ENCODE measurements at places on chromosomes 5 and 9.

DNA sequence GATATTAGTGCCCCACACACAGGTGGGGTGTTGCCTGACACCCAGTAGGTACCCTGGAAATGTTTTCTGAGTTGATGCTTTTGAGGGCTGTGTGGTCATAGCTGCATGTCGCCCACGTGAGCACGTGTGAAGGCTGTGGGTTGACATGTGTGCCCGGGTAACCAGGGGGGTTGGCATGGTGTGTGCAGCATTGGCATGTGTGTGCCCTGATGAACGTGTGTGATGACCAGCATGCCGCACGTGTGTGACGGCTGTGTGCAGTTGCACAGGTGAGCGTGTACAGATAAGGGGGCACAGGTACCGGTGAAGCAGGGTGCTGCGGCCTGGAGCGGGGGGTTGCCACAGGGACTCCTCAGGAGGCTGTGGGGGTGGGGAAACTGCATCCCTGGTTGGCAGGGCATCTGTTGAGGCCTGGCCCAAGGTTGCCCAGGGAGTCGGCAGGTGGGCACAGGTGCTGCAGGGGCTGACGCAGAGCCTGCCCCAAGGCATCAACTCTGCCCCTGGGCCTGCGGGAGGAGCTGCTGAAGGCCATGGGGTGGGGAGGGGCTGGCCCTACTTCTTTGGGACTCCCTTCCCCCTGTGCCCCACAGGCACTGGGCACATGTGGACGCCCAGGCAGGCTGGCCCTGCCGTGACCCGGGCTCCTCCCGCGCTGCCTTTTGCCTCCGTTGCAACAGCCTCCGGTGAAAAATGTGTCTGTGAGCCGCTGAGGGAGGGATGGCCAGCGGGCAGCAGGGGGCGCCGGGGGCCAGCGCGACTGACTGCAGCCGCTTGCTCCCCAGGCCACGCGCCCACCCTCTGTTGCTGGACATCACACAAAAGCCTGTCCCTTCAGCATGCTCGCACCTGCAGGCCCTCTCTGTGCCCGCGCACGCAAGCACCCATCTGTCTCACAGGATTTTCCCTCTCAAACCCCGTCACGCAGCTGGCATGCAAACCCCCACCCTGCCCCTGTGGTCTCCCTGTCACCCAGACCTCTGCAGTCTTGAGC is 2.2 kb downstream of the UNC5A start:
- no peak for DNase-seq

- no peak for DNase-seq
Observed at GRCh38 chr5:61435368-61435767, 103.3 kb downstream of the ZSWIM6 start.

DNA sequence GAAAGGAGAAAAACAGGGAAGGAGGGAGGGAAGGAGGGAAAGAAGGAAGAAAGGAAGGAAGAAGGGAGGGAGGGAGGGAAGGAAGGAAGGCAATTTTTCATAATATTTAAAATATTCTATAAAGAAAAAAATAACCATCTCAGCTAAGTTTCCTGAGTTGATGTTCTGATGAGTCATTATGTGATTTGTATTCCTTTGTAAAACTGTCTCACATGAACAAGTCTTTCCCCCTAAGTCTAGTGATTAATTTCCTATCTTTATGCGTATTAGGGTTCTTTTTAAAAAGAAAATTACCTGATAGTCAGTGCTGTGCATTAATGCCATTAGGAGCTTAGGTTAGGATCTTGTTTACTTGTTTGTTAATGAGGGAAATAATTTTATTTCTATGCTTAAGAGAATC is 94.1 kb downstream of the RASEF start:
- no peak for DNase-seq

- no peak for DNase-seq
Observed at GRCh38 chr5:2399804-2400203, 351.7 kb downstream of the IRX2 start.

DNA sequence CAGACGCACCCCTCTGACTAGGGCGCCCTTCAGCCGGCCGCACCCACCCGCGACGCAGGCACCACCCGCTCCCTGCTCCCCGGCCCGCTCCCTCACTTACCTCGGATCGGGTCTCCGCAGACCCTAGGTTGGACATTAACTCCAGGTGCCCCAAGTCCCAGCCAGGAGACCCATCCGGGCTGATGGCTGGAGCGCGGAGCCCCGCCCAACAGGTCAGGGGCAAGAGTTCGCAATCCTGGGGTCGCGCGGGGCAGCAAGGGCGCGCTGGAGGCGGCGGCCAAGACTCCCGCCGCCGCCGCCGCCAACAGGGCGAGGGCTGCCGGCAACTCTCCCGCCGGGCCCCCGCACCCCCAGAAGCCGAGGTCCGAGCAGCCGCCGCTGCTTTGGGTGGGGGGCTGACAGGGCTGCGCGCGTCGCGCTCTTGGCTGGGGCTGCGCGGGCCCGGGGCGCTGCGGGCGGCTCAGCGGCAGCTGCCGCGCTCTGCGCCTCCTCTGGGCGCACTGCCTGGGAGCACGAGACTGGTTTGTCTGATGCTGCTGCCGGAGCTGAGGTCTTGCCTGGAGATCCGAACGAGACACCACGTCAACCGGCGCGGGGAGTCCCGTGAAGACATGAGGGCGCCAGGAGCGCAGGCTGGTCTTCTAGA is at the start of gene GDNF:
Gene GDNF (minus strand): TSS at position 635 of the 646 bp plus-strand sequence. CDS start 5,245 bp downstream, outside the sequence.
- DNase-seq: no peak

DNA sequence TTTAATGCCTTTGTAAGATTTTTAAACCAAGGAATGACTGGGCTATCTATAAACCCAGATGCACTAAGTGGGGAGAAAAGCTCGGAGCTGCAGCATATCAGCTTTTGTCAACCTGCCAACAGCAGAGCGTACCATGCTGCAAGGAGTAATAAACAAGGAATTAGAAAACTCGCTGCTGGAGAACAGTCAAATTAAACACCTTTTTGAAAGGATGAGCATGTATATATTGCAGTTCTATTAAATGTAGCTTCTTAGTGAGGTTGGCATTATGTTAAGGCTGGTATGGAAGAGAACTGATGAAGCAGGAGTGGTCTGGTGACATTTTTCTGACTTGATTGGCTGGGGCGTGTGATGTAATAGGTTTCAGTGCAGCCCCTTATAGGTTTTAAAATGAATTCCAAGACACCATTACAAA is 74.7 kb downstream of the PIK3R1 start:
- DNase-seq: no peak
